SK-N-SH treated with all-trans-retinoic acid at 6 μM for 48 hours (cell line): ENCODE measurements at places on chromosomes 7 and 10.

- no peak for ATAC-seq
Observed at GRCh38 chr10:132407846-132408278, 10.9 kb downstream of the PWWP2B start.

DNA sequence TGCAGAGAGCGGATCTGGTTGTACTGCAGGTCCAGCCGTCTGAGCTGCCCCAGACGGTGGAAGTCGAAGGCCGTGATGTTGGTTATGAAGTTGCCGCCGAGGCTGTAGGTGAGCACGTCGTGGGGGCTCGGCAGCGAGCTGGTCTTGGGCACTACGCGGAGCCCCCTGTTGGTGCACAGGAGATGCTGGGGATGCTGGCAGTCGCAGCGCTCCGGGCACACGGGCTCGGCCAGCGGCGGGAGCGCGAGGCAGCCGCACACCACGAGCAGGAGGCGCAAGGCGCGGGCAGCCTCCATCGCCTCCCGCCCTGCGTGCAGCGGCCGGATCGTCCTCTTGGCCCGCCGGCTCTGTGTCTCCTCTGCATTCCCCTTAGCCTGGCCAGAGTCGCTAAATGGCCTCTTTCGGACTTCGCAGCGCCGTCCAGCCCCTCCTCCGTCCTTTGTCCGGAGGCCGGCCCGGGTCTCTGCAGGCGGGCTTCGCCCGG is 337 bp downstream of the TRIL start:
- ATAC-seq = peak; percentile 16

- ATAC-seq = no peak
Observed at GRCh38 chr10:96830511-96831199, 1.4 kb upstream of the LCOR start.

DNA sequence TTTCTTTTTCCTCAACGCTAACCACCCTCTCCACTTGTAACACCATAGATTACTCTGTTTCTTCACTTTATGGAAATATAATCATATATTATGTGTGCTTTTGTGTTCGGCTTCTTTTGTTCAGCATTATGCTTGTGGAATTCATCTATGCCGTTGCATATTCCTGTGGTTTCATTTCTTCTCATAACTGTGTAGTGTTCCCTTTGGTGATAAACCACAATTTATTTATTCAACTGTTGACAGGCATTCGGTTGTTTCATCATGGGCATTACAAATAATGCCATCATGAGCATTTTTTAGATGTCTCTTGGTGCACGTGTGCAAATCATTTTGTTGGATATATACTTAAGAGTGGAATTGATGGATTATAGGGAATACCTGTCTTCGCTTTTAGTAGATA is 12.1 kb downstream of the AVL9 start:
- no peak for ATAC-seq

DNA sequence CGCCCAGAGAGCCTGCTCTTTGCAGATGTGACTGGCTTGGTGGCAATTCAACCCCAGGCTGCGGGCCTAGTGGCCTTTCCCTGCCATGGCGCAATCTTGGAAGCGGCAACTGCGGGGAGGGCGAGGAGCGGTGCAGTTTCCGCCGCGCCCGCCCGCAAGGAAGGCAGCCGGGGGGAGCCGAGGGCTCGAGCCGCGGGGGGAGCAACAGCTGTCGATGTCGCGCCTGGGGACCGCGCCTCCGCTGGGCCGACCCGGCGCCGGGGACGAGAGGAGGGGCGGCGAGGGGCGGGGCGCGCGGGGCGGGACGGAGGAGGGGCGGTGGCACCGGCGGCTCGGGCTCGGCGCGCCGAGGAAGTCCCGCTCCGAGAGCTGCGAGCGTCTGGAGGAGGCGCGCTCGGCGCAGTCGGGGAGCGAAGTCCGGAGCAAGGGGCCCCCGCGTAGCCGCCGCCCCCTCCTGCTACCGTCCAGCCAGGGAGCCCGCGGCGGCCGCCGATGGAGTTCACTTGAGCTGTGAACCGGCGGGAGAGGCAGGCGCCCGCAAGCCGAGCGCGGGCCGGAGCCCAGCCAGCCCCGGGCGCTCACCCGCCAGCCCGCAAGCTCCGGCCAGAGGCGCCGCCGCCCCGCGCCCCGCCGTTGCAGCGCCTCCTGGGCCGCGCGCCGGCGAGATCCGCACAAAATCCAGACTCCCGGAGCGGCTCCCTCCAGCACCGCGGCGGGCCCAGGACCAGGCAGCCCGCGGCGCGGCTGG is 438.1 kb upstream of the GALNT17 start:
- peak; percentile 74 for ATAC-seq

- ATAC-seq = no peak
Observed at GRCh38 chr10:79356104-79356503, 8.8 kb downstream of the PPIF start.

DNA sequence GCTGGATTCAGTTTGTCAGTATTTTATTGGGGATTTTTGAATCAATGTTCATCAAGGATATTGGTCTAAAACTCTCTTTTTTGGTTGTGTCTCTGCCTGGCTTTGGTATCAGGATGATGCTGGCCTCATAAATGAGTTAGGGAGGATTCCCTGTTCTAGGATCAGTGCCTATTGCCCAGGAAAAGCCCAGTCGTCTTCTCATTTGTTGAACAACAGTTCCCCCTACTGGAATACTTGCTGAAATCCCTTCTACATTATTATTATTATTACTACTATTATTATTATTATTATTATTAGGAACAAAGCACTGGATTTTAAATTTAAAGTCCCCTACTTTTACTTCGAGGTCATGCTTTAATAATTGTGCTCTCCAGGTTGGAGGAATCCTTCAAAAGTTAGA is 528.9 kb downstream of the MAGI2 start:
- ATAC-seq = no peak
